ENCODE measurements at places on chromosomes 5 and 9.

GRCh38 chr5:79378510-79379186 is 135.3 kb downstream of the HOMER1 start:
- no peak for DNase-seq

- no peak for DNase-seq
These were observed 29.2 kb upstream of the TGFBI start for GRCh38 chr5:135999406-136000139.

DNA sequence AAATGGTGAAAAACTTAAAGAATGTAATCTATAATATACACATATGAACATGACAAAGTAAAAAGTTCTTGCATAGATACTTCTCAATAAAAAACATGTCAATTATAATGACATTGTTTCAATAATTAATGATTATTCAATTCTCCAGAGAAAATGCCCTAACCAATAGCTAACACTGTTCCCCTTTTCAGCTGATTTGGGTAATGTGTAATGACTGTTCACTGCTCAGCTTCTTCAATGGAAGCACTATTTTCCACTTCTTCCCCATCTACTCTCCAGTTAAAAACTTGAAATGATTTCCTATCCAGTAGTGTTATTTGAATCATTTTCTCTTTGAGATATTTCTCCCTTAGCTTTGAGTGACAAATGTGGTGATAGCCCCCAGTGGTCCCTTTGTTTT is 62.3 kb downstream of the CEP120 start:
- DNase-seq, result no peak

GRCh38 chr5:170691657-170692056 is 91.9 kb upstream of the GABRP start:
- no peak for DNase-seq

- DNase-seq, result no peak
These were observed 12.2 kb downstream of the GPR150 start for GRCh38 chr5:95631991-95632675.

DNA sequence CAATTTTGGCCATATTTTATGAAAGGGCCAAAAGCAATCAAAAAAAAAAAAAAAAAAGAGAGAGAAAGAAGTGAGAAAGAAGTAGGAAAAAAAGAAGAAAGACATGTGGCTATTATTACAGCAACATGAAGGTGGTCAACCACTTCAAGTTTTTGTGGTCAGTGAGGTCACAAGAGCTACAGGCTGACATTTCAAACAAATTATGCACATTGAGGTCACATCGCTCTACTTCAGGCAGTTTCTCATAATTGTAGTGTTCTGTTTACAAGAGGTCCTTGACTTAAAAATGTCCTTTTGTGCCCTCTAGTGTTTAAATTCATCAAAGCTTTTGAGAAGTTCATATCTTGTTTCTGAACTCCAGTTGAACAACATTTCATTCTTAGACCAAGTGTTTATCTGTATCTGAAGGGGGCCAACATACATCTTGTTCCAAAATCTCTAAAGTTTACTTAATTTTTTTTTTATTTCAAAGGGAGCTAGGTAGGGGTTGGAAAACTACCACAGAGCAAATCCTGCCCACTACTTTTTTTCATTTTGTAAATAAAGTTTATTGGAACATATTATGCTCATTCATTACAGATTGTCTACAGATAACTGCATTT is 513.1 kb downstream of the PDE4D start:
- no peak for DNase-seq

- no peak for DNase-seq
These were observed 317.8 kb upstream of the ADCY2 start for GRCh38 chr5:7078101-7078500.

- DNase-seq, result no peak
These were observed 44.6 kb upstream of the FCN1 start for GRCh38 chr9:134962065-134962972.

DNA sequence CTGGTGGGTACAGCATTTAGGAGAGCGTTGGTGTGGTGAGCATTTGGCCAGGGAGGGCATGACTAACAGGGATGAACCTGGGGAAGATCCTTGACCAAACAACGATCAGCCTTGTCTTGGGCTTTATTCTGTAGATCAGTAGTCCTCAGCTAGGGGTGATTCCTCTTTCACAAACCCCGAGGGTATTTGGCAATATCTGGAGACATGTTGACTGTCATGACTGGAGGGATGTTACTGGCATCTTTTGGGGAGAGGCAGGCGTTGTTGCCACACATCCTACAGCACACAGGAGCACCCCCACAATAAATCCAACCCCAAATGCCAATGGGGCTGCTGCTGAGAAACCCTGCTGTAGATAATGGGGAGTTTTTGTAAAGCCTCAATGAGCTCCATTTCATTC is 43.9 kb downstream of the OSTF1 start:
- DNase-seq, result no peak

GRCh38 chr5:158543539-158544387 is 556.0 kb downstream of the EBF1 start:
- DNase-seq, result no peak

- peak; percentile 74 for DNase-seq
These were observed at the start of gene CLINT1 for GRCh38 chr5:157858527-157859226. Gene CLINT1, minus strand, starts transcription at chr5:157859145. Its CDS starts 175 bp downstream, at chr5:157858970.

- no peak for DNase-seq
These were observed 164.4 kb upstream of the EDIL3 start for GRCh38 chr5:84549054-84549453.

DNA sequence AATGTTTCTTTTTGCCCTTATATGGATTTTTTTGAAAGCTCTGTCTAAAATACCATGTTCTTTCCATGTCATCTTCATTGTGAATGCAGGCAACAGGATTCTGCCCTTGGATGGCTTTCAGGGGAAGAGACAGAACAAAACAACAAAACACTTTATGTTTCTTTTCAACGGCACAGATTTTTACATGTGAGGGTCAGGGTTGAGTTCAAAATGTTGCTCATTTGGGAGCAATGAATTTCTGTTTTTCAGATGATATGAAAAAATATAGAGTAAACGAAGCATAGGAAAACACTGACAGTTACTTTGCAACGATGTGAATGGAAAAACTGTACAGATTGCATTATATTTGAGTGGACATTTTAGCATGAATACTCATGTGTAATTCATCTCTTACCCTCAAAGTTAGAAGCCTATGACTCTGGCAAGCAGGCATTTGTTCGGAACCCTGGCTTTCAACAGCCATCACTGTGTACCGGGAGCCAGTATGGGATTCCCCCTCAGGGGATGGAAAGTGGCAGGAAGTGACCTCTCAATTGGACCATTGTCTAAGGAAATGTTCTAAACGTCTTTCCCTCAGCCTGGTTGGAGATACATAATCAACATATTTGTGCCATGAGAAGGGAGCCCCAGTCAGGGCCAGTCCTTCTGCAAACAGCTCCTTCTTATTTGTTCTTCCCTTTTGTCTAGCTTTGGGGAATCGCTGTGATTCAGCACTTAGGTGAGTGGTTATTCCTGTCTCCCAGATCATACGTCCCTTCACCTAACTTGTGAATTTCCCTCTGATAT is 153.9 kb upstream of the MEF2C start:
- DNase-seq, result no peak

DNA sequence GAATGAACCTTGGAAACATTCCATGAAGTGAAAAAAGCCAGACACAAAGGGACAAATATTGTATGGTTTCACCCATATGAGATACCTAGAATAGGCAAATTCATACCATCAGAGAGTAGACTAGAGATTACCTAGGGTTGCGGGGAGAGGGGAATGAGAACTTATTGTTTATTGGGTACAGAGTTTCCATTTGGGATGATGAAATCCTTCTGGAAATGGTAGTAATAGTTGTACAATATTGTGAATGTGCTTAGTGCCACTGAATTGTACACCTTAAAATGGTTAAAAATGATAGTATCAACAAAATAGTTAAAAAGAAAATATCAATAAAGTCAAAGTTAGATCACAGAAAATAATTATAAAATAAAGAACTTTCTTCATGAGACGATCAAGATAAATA is 25.5 kb downstream of the CATSPER3 start:
- DNase-seq, result no peak

GRCh38 chr9:81387360-81388106 is 301.8 kb downstream of the TLE1 start:
- no peak for DNase-seq

DNA sequence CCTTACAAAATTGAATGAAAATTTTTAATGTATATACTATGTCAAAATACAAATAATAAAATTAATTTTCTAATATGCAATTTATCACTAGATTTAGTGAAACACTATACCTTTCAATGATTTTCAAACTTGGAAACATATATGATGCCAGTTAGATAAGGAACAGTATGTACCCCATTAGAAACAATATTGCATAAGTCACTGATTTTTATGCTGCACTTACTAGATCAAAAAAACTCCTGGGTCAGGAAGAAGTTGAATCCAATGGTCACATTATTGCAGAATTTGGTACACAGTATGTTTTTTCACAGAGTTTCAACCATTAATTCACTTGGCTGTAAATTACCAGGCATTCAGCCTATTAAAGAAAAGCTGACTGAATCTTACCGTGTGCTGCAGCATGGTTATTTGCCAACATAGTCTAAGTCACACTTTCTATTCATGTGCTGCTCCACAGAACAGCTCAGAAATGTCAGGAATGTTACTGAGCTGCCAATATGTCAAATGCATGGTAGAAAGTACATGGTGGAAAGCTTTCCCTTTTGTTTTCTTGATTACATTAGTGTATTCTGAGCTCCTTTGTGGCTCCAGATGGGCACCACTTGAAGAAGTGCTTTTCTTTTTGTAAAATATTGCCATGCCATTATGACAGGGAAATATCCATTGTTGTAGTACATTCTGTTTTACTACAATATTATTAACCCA is 9.9 kb upstream of the PRR16 start:
- no peak for DNase-seq

- no peak for DNase-seq
These were observed 286.0 kb upstream of the TUSC1 start for GRCh38 chr9:25964239-25964638.

GRCh38 chr5:174083056-174083827 is 37.7 kb downstream of the NSG2 start:
- DNase-seq, result no peak

DNA sequence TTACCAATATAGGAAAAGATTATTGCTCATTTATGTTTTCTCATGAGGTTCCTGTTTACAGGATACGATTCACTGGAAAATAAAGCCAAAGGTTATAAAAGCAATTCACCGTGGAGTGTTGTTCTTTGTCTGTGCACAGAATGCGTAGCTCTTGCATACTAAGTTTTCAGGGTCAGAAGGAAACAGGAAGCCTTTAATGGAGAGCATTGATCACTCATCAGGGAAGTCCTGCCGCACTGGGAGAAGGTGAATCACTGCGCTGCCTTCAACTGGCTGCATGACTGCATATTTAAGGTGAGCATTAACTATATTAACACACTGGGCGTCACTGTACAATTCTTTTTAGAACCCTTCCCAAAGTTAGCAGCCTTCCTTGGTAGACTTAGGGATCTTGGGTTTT is 74.1 kb upstream of the SYK start:
- DNase-seq, result no peak

DNA sequence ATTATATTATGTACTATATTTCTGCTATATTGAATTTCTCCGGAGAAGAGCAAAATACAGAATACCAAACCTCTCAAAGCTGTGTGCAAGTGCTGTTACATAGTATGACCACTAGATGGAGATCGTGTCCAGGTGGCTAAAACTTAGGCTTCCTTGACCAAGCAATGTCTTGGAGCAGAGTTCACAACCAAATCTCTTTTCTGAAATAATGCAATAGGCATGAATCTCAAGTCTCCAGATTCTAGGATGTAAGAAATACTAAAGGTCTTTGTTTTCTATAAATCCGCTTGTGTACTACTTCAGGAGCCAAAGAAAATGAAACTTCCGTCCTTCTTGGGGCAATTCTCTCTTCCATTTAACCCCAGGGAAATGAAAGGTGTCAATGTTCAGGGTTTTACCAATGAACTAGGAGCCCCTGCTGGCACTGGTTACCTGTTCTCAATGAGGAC is 181.5 kb upstream of the RAI14 start:
- DNase-seq, result no peak

DNA sequence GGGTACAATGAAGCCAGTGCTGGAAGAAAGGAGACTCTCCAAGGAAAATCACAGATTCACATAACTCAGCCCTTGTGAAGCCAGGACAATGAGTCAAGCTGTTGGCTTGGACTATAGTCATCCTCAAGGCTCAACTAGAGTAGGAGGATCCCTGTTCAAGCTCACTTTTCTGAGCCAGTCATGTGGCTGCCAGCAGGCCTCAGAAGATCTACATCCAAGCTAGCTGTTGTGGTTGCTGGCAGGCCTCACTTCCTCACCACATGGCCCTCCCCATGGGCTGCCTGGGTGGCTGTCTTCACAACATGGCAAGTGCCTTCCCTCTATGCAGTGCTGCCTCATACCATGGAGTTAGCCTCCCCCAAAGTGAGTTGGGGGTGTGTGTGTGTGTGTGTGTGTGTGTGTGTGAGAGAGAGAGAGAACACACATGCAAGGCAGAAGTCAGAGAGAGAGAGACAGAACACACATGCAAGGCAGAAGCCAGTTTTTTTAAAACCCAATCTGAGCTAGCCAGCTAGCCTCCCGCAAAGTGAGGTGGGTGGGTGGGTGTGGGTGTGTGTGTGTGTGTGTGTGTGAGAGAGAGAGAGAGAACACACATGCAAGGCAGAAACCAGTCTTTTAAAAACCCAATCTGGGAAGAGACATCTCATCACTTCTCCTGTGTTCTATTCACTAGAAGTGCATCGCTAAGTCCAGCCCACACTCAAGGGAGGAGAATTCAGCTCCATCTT is 17.1 kb downstream of the SCAI start:
- peak; percentile 36 for DNase-seq
